Activated T-cell treated with anti-CD3 and anti-CD28 coated beads, Interleukin-2, amount 50 U/mL, for 4 hours (primary cell): ENCODE measurements at places on chromosomes 12 and 14. TPM values are rescaled to one million over a fixed set of nuclear protein-coding genes. Genes with fewer than 3 reads are reported as not detected.
A peak's percentile ranks its signal among the peaks of the same experiment; 100 is the strongest.

The TMTC1 gene
- total RNA-seq, result 0.11 TPM

The LYZ gene
- total RNA-seq, result 1.8 TPM

The CCDC196 gene
- total RNA-seq, result not detected

The GLI1 gene
- 0.65 TPM for total RNA-seq

The GRIP1 gene
- total RNA-seq, result 8.0 TPM

The FERMT2 gene
- 1.6 TPM for total RNA-seq

The RASSF9 gene
- total RNA-seq, result not detected

The OR2AP1 gene
- 0.15 TPM for total RNA-seq

The PRR4 gene
- total RNA-seq, result 0.91 TPM

DNA sequence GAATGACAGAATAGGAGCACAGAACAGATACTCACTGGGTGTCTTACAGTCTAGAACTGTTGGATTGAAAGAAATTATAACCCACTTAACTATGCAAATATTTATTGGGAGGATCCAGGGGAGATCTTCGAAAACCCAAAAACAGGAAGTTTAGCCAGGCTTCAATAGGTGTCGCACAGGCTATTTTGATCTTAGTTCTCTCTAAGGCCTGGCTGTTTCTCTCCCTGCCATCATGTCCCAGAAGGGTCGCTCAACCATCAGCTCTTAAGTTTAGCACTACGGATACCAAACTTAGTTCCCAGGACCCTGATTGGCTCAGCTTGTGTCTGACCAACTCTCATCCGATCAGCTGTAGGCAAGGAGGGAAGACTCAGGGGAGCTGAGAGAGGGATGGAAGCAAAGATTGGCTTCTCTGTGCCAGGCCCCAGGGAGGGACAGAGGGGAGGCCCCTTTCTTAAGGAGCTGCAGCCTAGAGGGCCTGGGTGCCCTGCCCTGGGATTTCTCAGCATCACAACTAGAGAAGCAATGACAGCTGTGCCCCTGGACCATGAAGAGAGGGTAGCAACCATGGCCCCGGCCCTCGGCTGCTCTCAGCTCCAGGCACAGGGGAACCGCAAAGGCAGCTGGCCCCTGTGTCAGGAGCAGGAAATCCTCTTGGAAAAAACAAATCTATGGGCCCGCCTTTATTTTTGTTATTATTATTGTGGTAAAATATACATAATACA, 13.5 kb downstream of the PHETA1 start:
- DNase-seq, result no peak

DNA sequence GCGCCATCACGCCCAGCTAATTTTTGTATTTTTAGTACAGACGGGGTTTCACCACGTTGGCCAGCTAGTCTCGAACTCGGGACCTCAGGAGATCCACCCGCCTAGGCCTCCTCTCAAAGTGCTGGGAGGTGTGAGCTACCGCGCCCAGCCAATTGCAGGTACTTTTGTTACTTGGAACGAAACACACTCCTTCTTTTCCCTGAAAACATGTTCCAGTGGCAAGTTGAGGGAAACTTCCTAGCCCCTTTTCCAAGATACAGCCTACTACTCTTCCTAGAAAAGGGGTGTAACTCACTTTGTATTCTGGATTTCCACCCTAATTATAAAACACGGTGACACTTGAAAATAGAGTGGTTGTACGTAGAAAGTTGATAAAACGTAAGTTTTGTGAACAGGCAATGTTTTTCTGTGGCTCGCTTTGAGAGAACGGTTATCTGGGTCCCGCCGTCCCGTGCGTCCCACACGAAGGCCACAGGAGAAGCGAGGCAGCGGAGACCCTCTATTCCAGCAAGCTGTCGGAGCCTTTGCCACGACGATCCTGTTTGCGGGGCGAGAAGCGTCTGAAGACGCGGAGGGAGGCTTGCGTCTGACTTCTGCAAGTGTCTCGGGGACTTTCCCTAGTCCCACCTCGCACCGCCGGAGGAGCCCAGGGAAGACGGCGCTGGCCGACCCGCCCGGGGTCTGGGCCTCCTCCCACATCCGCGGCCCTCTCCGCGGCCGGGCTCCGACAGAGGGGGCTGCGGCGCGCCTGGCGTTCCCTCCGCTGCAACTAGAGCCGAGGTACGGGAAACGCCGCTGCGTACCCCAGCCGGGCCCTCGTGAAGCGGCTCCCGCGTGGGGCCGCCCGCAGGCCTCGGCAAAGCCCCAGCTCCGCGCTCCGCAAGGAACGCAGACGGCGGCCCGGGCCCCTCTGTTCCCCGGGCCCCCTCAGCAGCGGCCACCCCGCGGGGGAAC, 745 bp downstream of the CDCA4 start:
- peak; percentile 48 for DNase-seq

DNA sequence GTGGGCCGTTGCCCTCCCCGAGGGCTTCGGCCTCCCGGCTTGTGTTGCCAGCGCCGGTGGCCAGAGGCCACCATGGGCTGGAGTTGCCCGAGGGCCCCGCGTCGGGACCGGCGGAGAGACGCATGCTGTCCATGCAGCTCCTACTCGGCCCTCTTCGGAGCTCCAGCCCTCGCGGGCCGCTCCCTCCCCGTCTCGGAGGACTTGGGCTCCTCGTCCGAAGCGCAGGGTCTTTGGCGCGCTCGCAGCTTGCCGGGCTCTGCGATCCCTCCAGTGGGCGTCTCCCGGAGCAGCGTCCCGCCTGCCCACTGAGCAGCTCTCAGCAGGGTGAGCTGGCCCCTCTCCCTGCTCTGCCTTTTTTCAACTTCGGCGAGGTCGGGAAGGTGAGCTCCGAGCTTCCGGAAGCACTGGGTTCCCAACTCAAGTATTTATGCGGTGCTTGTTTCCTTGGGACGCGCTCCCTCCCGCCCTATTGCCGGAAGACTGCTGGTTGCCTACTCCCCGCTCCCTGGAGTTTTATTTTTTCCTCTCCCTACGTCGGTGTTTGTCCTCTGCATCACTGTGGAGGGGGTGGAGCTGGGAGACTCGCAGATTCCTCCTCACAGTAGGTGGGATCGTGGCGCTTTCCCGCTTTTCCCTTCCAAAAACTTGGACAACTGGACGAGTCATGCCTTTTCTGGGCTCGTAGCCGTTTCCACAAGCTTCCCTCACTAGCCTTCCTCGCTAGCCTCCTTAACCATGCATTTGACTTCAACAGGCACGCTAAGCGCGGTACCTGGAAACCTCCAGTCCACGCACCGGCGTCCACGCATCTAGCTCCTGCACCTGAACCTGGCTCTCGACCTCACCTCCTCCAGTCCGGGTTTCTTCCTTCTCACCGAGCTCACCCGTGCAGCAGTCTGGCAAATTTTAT, at the start of gene AVPR1A:
Gene AVPR1A (minus strand): TSS at position 489 of the 910 bp plus-strand sequence. CDS start 365 bp downstream, at position 124.
- no peak for DNase-seq

DNA sequence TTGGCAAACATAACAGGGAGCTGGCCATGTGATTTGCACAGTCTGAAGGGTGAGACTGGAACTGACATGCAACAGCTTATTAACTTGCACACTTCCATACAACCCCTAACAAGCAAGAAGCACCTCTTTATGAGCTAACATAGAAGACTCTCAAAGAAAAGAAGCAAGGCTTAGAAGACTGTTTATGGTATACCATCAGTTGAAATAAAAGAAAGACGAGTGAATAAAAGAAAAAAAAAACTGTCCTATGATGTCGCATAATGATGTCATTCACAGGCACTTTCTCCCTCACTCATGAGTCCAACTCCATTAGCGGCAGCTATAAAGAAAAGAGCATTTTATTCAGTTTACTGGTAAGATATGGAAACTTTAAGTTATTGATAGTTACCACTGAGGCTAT, 3.3 kb upstream of the MDM1 start:
- no peak for DNase-seq

DNA sequence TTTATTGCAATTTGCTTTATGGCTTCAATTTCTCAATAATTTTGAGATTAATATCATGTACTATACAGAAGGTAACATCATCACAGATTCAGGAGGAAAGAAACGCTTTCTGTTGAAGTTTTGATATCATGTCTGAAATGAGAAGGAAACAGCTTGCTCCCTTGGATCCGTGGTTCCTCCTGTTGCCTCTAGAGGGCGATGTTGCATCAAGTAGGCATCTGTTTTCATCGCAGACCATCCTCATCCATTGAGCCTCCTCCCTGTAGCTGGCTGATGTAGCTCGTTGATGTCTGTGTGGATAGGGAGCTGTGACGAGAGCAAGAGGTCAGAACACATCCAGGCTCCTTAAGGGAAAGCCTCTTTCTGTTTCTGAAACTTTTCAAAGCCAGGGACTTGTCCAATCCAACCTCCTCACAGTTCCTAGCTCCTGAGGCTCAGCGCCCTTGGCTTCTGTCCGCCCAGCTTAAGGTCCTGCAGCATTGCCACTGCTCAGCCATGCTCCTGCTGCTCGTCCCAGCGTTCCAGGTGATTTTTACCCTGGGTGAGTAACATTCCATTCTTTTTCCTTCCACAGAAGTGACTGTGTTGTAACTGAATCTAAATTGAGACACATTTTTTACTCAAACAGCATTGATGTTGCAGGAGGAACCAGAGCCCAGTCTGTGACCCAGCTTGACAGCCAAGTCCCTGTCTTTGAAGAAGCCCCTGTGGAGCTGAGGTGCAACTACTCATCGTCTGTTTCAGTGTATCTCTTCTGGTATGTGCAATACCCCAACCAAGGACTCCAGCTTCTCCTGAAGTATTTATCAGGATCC, 304.8 kb upstream of the OR4E1 start:
- peak; percentile 57 for DNase-seq

DNA sequence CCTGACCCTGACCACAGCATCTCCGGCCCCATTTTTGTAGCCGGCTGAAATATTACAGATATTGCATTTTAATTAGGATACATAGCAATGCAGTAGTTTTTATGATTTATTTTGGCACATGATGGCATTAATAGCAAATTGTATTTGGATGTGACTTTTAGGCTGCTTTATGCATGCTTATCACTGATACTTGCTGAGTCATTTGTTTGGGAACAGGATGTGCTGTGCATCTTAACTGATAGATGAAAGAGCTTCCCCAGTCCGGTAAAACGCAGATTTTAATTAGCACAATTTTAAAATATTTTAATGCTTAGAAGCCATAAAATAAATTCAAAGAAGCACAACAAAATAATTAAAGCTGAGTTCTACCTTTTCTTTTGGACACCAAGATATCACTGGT, 90.7 kb downstream of the OTOGL start:
- DNase-seq, result no peak

DNA sequence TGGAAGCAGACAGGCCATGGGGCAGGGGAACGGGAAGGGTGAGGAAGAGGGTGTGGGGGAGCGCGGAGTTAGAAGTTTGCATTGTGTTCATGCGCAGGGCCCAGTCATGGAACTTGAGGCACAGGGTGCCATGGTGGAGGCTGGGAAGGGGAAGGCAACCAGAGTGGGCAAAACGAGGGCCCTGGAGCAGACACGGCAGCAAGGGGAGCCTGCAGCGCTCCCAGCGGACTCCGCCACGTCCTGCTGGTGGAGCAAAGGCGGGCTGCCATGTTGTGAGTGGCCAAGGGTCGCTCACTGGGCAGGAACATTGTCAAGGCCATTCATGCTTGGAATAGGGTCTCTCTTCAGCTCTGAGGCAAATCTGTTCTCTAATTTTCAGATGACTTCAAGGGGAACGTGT, 20.5 kb downstream of the DEGS2 start:
- DNase-seq, result no peak

- no peak for DNase-seq
Measured at GRCh38 chr12:51187370-51187987, 14.5 kb upstream of the TFCP2 start.

- no peak for DNase-seq
Measured at GRCh38 chr12:46351886-46352650, 20.5 kb downstream of the SLC38A2 start.

- no peak for DNase-seq
Measured at GRCh38 chr12:96409731-96410130, 9.5 kb upstream of the CDK17 start.

GRCh38 chr14:81331229-81332021, 68.7 kb downstream of the STON2 start:
- DNase-seq, result no peak
